Muscle of leg (tissue), 16 donors: ENCODE measurements at places on chromosomes 13 and 19. TPM values are rescaled to one million over a fixed set of nuclear protein-coding genes. Genes with fewer than 3 reads are reported as not detected.

- no peaks in the 10 kb centered on the region for H3K27me3 ChIP-seq
- peaks cover 49% of the 10 kb centered on the region for H3K36me3 ChIP-seq
- H3K4me1 ChIP-seq: peaks cover 20% of the 10 kb centered on the region
- H3K4me3 ChIP-seq: no peak overlapping the region
- DNase-seq: no peak
- H3K27ac ChIP-seq: no peak overlapping the region
These were observed 3.3 kb upstream of the UQCR11 start for GRCh38 chr19:1608359-1609102.

DNA sequence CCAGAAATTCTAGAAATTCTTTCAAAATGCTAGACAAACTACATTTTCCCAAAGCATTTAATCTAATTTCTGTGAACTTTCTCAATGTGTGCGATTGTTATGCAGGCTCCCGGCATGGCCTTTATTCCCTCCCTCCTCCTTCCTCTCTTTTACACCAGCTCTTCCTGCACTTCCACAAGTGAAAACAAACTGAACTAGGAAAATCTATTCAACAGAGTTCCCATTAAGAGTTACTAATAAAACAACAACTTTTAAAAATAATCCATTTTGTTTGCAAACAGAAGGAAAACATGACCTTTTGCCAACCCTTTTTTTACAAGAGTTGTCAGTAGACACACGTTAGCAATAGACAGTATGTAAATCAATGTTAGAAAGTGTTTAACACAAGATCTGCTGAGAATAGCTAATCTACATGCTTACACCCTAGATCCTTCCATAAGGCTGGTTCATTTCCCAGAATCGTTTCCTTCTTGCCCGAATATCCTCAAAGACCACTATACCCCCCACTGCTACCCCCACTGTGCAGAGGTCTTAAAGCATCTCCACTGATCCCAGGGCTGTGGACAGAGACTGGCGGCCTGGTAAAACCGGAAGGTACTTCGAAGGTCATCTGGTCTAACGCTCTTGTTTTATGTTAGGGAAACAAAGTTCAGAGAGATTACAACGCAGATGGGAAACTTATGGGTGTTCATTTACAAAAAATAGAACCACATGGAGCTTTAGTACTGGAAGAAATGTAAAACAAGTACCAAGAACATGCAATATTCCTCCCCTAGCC lies 98.0 kb downstream of the FOXO1 start:
- H3K4me3 ChIP-seq: no peak overlapping the region
- H3K4me1 ChIP-seq: peaks cover 13% of the 10 kb centered on the region
- H3K27me3 ChIP-seq: no peaks in the 10 kb centered on the region
- H3K27ac ChIP-seq: peak overlapping the region; percentile 2
- no peak for DNase-seq

The KLK6 gene
- 0.09 TPM for total RNA-seq

The NTF4 gene
- 1.6 TPM for total RNA-seq

The AMER2 gene
- 0.04 TPM for total RNA-seq

The FUT2 gene
- not detected for total RNA-seq

DNA sequence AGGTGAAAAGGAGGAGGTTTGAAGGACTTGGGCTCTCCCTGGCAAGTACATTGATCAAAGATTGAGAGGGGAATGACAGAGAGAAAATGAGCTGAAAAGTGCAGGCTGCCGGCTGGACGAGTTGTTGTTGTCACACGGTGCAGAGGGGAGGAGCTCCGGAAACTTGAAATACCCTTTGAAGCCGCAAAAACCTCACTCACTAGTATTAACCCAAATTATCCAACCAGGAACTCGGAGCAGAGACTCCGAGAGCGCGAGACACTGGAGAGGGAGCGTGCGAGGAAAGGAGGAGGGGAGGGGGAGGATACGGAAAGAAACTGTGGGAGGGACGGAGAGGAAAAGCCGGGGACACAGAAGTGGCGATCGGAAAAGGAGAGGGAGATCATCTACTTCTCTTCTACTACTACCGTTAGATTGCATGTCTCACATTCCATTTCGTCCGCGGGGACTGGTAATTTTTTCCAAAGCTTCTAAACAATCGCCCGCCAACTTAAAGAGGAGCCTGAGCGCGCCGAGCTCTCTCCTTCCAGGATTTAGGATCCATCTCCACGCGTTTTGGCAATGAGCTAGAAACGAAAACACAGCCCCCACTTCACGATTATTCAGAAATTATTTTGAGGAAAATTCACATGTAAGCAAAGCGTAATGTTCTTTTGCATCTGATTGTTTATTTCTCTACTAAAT lies at the start of gene DACH1:
Gene DACH1, minus strand, starts transcription at position 74 of the 684 bp plus-strand sequence.
- H3K36me3 ChIP-seq: no peaks in the 10 kb centered on the region
- peaks cover 12% of the 10 kb centered on the region for H3K4me1 ChIP-seq
- H3K27ac ChIP-seq: peak within 1 kb of the TSS; percentile 78
- H3K4me3 ChIP-seq: peak within 1 kb of the TSS; percentile 73
- peak; percentile 90 for DNase-seq

DNA sequence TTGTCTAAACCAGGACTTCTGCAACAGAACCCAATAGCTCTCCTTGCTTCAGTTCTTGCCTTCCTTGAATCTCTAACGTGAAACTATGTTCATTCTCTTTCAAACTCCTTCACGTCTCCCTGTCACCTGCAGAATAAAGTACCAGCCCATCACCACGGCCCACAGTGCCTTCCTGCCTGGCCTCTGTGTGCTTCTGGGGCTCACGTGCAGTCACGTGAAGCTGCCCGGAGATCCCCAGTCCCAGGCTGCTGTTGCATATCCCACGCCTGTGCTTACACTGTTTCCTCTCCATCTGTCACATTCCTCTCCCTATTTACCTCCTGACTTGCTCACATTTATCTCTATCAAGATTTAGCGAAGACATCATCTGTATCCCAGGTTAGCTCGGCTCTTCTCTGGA lies 102.8 kb downstream of the STARD13 start:
- H3K4me1 ChIP-seq: peaks cover 24% of the 10 kb centered on the region
- H3K27me3 ChIP-seq: no peaks in the 10 kb centered on the region
- H3K4me3 ChIP-seq: no peak overlapping the region

The OR7D2 gene
- total RNA-seq: under 0.01 TPM

- no peaks in the 10 kb centered on the region for H3K27me3 ChIP-seq
- peak overlapping the region; percentile 53 for H3K4me3 ChIP-seq
- no peaks in the 10 kb centered on the region for H3K36me3 ChIP-seq
- H3K27ac ChIP-seq: no peak overlapping the region
- DNase-seq: peak; percentile 43
These were observed 3.6 kb upstream of the TNFAIP8L1 start for GRCh38 chr19:4635754-4636116.

- no peaks in the 10 kb centered on the region for H3K4me1 ChIP-seq
- DNase-seq: no peak
- H3K4me3 ChIP-seq: no peak overlapping the region
- H3K27ac ChIP-seq: no peak overlapping the region
These were observed 82.8 kb upstream of the KLHL1 start for GRCh38 chr13:70191034-70191433.

The DMKN gene
- 2.0 TPM for total RNA-seq

DNA sequence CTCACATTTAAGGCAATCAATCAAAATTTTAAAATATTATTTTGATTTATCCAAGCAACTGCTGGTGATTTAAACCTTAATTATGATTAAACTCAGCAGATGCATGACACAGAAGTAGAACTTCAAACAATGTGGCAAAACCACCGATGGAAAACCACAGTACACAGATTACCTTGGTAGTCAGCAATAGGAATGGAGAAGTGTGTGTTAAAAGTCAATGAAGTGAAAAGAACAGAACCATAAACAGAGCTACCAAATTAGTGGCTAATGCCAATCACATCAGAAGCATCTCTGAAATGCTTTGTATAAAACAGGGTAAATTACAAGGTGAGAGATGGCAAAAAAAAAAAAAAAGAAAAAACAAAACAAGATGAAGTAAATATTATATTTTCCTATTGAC lies 31.2 kb downstream of the KATNAL1 start:
- H3K36me3 ChIP-seq: peaks cover 17% of the 10 kb centered on the region
- no peak for DNase-seq
- no peak overlapping the region for H3K27ac ChIP-seq
- no peaks in the 10 kb centered on the region for H3K4me1 ChIP-seq
- no peak overlapping the region for H3K4me3 ChIP-seq
- no peaks in the 10 kb centered on the region for H3K27me3 ChIP-seq

The ZNF763 gene
- 2.5 TPM for total RNA-seq

- H3K4me1 ChIP-seq: peaks cover 25% of the 10 kb centered on the region
- H3K36me3 ChIP-seq: peaks cover 23% of the 10 kb centered on the region
- no peak overlapping the region for H3K27ac ChIP-seq
These were observed 30.7 kb upstream of the F7 start for GRCh38 chr13:113074876-113075275.

- peaks cover 4% of the 10 kb centered on the region for H3K27me3 ChIP-seq
- no peaks in the 10 kb centered on the region for H3K36me3 ChIP-seq
- no peak overlapping the region for H3K4me3 ChIP-seq
- H3K4me1 ChIP-seq: peaks cover 23% of the 10 kb centered on the region
These were observed 13.1 kb upstream of the HIF3A start for GRCh38 chr19:46283771-46284170.

- H3K36me3 ChIP-seq: no peaks in the 10 kb centered on the region
- peak overlapping the region; percentile 99 for H3K27ac ChIP-seq
- peaks cover 24% of the 10 kb centered on the region for H3K4me1 ChIP-seq
- no peaks in the 10 kb centered on the region for H3K27me3 ChIP-seq
- H3K4me3 ChIP-seq: peak overlapping the region; percentile 94
These were observed 423 bp downstream of the LSM14A start for GRCh38 chr19:34172661-34173192.

DNA sequence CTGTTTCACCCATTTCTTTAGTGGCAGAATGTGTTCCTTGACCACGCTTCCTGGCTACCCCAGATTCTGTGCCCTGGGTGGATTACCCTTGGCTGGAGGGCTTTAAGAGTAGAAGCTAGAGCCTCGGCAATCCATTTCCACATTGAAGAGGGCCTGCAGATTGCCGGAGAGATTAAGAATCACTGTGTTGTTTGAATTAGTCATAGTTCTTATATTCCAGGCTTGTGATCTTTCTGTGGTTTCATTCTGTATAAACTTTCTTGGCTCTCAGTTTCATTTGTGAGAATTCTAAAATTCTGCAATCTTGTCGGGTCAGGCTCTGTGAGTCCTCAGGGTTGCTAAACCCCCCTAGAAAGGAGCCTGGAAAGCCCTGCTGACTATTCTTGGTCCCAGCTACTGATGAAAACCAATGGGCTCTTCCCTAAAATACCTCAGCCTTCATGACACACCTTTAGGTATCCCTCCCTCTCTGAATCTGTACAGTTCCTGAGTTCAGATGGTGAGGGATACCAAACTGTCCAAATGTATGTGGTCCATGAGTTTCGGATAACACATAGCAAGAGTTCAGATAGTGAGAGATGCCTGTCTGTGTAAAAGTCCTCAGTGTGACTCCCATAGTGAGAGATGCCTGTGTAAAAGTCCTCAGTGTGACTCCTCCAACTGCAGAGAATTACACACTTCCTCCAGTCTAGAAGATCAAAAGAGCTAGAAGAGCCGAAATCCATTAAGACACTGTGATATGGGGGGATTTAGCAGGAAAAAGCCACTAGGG lies 4.3 kb downstream of the PHF11 start:
- H3K27me3 ChIP-seq: no peaks in the 10 kb centered on the region
- H3K4me3 ChIP-seq: no peak overlapping the region
- no peak for DNase-seq
- no peak overlapping the region for H3K27ac ChIP-seq
- H3K4me1 ChIP-seq: peaks cover 5% of the 10 kb centered on the region
- H3K36me3 ChIP-seq: peaks cover 7% of the 10 kb centered on the region

- H3K4me3 ChIP-seq: no peak overlapping the region
- H3K27ac ChIP-seq: no peak overlapping the region
- H3K4me1 ChIP-seq: peaks cover 3% of the 10 kb centered on the region
- H3K36me3 ChIP-seq: no peaks in the 10 kb centered on the region
These were observed 211.2 kb upstream of the SOX1 start for GRCh38 chr13:111855786-111856185.

- H3K4me1 ChIP-seq: peaks cover 12% of the 10 kb centered on the region
- H3K4me3 ChIP-seq: peak overlapping the region; percentile 93
- H3K36me3 ChIP-seq: no peaks in the 10 kb centered on the region
- no peak for DNase-seq
- peak overlapping the region; percentile 88 for H3K27ac ChIP-seq
- H3K27me3 ChIP-seq: no peaks in the 10 kb centered on the region
These were observed 605 bp upstream of the TEX30 start for GRCh38 chr13:102774214-102774568.

The TICAM1 gene
- 1.3 TPM for total RNA-seq

GRCh38 chr13:27933580-27934328 lies 14.0 kb downstream of the PDX1 start:
- peaks cover 42% of the 10 kb centered on the region for H3K27me3 ChIP-seq
- H3K4me1 ChIP-seq: no peaks in the 10 kb centered on the region
- H3K4me3 ChIP-seq: no peak overlapping the region
- DNase-seq: no peak
- no peaks in the 10 kb centered on the region for H3K36me3 ChIP-seq

- H3K36me3 ChIP-seq: peaks cover 22% of the 10 kb centered on the region
- H3K27ac ChIP-seq: no peak overlapping the region
- no peak for DNase-seq
These were observed 11.0 kb downstream of the RANBP3 start for GRCh38 chr19:5966941-5967340.

- H3K27ac ChIP-seq: no peak overlapping the region
- no peak overlapping the region for H3K4me3 ChIP-seq
- H3K27me3 ChIP-seq: no peaks in the 10 kb centered on the region
- no peak for DNase-seq
- H3K36me3 ChIP-seq: peaks cover 7% of the 10 kb centered on the region
These were observed 56.0 kb downstream of the ZAR1L start for GRCh38 chr13:32259116-32259515.

GRCh38 chr19:40599331-40599901 lies 1.8 kb upstream of the LTBP4 start:
- H3K4me3 ChIP-seq: no peak overlapping the region
- H3K27ac ChIP-seq: peak overlapping the region; percentile 76
- peaks cover 64% of the 10 kb centered on the region for H3K27me3 ChIP-seq
- H3K36me3 ChIP-seq: no peaks in the 10 kb centered on the region

DNA sequence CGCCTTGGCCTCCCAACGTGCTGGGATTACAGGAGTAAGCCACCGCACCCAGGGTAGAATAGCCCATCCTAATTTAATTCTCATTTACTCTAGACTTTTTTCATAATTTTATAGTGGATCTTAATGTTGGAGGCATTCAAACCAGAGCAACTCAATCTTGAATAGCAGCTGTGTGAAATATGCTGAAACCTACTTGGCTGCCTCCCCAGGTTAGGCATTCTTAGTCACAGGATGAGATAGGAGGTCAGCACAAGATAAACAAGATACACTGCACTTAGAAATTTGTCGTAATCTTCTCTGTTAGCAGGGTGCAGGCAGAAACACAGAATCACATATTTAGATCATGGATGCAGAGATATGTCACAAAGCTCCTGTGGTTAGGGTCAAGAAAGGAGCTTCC lies 2.7 kb upstream of the ZNF43 start:
- DNase-seq: no peak
- peaks cover 6% of the 10 kb centered on the region for H3K4me1 ChIP-seq
- H3K27ac ChIP-seq: no peak overlapping the region
- H3K4me3 ChIP-seq: no peak overlapping the region
- peaks cover 44% of the 10 kb centered on the region for H3K36me3 ChIP-seq

The NRTN gene
- 0.44 TPM for total RNA-seq

DNA sequence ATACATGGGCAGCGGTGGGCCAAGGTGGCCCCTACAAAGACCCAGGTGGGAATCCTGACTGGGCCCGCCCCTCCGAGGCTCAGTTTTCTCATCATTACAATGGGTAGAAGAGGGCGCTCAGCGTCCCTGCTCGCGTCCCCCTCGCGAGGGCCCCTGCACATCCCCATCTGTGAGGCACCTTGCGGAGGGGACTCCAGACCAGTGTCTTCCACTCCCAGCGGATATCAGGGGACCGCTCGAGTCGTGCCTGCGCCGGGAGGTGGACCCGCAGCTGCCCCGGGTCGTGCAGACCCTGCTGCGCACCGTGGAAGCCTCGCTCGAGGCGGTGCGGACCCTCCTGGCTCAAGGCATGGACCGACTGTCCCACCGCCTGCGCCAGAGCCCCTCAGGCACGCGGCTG lies 15.3 kb upstream of the COLGALT1 start:
- DNase-seq: no peak
- H3K4me3 ChIP-seq: no peak overlapping the region
- no peak overlapping the region for H3K27ac ChIP-seq
- no peaks in the 10 kb centered on the region for H3K27me3 ChIP-seq

The CGB8 gene
- total RNA-seq: 0.31 TPM

The KLF1 gene
- 0.31 TPM for total RNA-seq
